Activated T-cell treated with anti-CD3 and anti-CD28 coated beads for 48 hours (primary cell): ENCODE measurements at places on chromosomes 1 and 21.

DNA sequence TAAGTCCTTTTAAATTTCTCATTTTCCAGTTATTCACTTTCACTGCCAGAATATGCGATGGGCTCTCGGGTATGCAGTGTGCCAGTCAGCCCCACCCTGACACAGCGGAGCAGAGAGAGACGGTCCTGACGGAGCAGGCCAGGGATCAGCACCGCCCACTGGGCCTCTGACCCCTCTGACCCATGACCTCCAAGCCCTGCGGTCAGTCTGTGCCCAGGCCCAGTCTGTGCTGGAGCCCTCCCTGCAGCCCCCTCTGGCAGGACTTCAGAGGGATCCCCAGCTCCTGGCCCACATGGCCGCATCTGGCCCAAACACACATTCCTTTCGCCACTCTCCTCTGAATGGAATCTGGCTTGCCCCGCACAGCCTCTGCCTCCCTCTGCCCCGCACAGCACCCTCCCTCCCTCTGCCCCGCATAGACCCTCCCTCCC lies 43.4 kb upstream of the COL6A2 start:
- DNase-seq: no peak

- peak; percentile 75 for DNase-seq
These were observed 1.2 kb upstream of the TRAPPC3 start for GRCh38 chr1:36150296-36151133.

GRCh38 chr1:93576346-93576745 lies 105.3 kb downstream of the BCAR3 start:
- no peak for DNase-seq

DNA sequence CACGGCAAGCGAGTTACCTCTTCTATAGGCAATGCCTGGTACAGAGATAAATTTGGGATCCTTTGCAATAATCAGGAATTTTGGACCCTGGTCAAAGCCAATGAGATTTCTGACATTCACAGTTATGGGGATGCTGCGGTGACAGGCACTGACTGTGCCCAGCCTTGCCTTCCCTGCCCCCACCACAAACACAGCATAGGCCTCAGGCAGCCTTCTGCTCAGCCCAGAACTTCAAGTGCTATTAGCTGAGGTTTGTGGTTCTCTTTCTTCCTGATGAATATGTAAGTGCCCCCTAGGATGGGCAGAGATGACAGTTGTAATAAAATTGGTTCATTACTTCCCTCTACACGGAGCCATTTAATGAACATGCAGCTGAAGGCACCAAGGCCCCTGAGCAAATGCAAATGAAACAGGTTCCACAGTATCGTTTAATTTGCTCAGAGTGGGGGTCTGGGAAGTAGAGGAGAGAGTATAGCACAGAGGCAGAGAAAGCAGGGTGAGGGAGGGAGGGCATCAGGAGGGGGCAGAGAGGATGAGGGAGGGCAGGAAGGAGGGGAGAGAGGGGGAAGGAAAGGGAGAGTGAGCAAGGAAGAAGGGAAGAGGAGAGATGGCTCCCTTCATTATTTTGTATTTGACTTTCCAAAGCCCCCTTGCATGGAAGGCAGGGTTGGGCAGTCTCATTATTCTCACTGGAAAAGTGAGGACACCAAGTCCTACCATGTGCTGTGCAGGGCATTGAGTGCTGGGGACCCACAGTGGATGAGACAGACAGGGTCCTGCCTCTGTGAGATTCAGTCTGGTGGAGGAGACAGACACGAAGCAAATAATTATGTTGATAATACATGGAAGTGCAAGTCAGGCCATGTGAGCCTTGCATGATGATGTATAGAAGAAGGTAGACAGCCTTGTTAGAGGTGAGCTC lies 513.0 kb downstream of the PTPRU start:
- no peak for DNase-seq

DNA sequence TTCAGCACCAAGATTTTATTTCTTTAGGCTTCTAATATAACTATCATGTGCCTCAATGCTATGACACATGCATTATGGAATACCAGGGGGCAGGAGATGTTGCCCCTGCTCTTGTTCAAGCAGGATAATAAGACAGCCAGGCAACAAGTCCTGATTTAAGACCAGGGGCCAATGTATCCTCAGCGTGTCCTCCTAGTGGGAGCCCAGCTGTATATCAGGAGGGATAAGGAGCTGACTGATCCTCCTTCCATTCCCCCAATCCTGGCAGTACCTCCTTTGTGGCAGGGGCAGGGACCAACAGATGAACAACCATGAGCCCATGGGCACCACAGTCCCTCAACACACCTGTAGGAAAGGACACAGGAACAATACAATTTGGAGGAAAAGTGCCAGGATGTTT lies 29.3 kb downstream of the SORT1 start:
- no peak for DNase-seq

DNA sequence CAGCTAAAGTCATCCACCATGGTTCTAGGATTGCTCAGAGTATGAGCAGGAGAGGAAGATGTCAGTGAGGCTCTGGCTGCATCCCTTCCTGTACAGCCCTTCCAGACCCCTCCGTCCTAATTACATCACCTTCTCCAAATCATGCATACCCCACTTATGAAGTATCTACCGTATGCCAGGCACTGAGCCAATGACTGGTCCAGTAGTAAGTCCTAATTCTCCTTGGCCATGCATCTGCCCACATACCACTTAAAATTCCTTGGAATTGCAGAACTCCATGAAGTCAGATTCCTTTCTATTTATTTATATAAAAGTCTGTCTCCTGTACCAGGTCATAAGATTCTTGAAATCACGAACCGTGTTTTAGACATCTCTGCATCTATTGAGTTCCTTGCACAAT lies 106.1 kb downstream of the SEC16B start:
- no peak for DNase-seq

DNA sequence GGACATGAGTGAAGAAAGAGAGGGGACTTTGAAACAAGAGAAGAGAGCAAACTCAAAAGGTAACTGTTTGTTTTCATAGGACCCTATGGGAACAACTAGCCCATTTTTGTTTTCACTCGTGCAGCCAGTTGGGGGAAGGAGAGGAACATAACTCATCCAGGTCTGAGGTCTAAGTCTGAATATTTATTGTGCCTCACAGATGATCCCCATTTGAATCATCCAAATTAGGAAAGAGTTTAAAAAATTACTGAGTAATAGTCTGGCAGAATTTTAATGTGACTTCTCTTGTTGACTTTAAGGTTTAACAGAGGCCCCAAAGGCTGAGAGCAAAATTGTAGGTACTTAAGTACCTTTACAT lies 10.4 kb upstream of the TSPAN2 start:
- no peak for DNase-seq

DNA sequence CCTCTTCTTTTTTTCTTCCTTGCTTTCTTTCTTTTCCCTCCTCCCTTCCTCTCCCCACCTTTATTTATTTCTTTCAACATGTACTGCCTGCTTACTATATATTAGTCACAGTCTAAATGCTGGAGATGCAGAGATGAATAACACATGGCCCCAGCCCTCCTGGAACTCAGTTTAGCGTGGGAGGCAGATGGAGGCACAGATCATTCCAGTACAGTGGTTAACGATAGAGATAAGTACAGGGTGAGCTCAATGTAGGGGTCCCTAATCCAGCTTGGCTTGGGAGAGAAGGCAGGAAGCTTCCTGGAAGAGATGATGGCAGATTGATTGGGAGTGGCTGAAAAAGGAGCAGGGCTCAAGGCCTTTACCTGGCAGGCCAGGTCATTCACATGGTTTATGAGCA lies 55.6 kb upstream of the PPP2R5A start:
- DNase-seq: no peak
